ENCODE measurements at places on chromosomes 16 and 17. TPM values are rescaled to one million over a fixed set of nuclear protein-coding genes. Genes with fewer than 3 reads are reported as not detected.

The CPPED1 gene
- polyA plus RNA-seq: 29.7 TPM

GRCh38 chr17:34375426-34375997 lies 12.5 kb upstream of the CCL1 start:
- DNase-seq: no peak

The SRL gene
- polyA plus RNA-seq: 2.6 TPM

DNA sequence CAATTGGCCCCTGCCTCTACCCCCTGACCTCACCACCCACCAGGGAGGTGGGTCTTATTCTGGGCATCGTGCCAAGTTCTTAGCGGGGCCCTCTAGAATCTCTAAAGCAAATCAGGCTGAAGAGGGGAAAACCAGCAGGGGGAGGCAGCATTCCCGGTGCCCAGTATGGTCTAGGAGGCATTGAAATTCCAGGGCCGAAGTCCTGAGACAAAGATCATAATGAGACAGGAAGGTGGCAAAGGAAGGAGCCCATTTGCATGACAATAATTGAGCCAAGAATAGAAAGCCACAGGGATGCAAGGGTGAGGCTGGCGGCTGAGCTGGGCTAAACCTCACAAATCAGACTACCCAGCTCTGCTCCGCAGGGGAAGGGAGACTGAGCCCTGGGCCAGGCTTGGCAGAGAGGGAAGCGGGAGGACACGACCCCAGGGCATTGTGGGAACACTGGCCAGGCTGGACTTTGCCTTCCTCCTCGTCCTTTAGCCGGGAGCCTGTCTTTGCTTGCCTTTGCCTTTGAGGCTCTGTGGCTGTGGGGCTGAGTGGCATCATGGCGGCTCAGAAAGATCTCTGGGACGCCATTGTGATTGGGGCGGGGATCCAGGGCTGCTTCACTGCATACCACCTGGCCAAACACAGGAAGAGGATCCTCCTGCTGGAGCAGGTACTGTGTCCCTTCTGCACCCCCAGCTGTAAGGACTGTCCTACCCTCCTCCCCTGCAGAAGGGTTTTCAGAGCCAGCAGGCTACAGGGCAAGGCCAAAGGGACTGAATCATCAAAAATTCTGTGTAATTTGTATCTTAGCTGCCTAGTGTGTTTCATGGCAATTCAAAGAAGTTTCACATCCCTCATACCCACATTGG lies at the start of gene PIPOX:
TSS of gene PIPOX (plus strand) at position 463 of the 860 bp plus-strand sequence. CDS start at position 548, 85 bp downstream.
- peak; percentile 68 for DNase-seq

DNA sequence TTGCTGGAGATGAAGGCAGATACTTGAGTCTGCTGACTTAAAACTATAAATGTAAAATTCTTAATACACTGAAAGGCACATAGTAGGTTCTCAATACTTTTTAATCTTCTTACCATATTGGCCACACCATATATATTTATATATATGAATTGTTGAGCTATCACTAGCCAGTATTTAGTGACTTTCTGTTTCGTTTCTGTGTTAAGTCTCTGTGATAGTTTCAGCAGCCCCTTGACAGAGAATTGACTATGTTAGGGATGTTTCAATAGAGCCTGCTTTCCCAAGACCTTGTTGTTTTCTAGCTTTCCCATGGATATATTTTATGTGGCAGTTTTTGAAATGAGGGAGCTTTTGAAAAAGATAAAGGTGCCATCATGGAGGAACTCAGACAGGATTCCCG lies 206.5 kb upstream of the GOT2 start:
- DNase-seq: no peak

The PYY gene
- not detected for polyA plus RNA-seq

DNA sequence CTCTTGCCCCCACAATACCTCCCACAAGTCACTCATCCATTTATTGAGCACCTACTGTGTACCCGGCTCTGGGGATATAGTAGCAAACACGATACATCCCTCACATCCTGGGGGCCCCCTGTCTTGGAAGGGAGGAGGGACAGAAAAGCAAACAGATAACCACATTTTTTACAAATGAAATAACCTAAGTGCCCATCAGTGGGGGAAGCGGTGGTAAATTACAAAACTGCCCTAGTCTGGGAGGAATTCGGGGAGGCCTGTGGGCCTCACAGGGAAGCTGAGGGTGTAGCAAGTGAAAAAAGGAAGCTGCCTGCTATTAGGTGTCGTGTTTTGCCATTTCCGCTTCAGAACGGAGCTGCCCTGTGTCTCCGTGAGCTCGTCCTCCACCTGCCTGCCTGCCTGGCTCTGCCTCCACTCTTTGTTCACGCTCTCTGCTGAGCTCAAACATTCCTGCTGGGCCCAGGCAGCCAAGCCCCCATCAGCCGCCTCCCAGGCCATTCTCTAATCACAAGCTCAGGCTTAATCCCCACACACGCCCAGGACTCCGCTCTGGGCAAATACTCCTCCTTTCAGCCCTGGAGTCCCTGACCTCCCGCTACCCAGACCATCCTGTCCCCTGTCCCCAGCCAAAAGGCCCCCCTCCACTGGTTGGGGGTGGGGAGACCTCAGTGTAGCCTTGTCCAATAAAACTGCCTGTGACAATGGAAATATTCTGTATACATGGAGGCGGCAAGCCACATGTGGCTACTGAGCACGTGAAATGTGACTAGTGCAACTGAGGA lies 10.2 kb upstream of the SEC14L5 start:
- no peak for DNase-seq

DNA sequence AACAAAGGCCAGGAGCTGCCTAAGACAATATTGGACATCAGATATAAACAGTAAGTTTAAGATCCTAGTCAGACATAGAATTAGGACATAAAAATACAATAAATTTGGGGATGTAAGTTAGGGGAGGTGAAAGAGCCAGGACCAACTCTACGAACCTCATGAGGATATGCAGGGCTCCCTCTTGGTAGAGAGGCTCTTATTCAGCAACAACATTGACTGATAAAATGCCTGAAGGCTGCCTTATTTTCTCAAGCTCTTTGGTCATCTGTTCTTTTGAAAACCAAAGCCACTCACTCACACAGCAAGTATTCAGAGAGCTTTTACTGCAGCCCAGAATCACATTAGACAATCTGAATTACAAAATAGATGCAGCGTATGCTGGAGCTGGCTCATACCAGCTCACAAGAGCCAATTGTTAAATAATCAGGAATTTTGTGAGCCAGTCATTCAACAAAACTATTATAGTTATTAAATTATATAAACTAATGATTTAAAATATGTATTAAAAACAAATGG lies 108.6 kb upstream of the CLEC3A start:
- DNase-seq: no peak

The FBXL16 gene
- 12.0 TPM for polyA plus RNA-seq

DNA sequence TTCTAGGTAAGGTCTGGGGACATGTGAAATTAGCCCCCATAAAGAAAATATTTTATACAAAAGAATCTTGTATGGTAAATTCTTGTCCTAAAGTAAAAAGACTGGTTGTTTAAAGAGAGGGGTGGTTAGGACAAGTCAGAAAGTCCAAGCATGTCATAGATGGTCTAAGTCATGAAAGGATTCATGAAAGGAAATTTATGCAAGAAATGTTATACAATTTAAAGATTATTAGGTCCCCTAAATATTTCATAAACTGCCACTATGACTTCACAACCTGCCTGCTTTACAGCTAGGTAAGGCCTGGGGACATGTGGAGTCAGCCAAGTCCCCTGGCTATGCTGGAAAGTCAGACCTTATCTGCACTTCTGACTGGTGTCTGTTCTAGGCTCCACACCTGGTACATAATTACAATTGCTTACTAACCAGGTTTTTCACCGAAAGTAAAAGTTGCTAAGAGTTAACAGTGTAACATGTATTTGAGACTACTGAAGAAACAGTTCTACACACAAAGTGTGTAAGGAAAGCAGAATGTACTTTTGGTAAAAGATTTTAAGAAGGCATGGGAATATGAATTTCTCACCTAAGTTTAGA lies 17.0 kb downstream of the N4BP1 start:
- no peak for DNase-seq

GRCh38 chr17:73986641-73987177 lies 216.8 kb upstream of the RPL38 start:
- DNase-seq: no peak

- DNase-seq: no peak
Observed at GRCh38 chr17:37674511-37674910, 31.3 kb upstream of the DDX52 start.

The PIGL gene
- 13.6 TPM for polyA plus RNA-seq

DNA sequence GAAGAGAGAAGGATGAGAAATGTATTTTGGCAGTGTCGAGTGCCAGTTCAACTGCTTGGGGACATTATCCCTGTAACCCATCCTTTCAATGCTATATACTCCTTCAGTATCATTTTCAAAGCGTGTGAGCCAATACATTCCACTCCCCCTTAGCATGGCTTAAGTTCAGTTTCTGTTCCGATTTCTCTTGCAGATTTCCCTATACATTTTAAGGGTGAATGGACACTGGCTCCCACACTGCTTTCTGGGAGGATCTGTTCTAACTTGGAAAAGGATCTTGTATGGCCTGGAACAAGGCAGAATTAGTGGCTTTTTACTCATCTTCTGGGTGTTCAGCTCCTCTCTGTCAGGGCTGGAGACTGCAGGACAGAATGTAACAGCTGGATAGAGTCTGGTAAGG lies 333.8 kb downstream of the HAPSTR1 start:
- DNase-seq: peak; percentile 17

DNA sequence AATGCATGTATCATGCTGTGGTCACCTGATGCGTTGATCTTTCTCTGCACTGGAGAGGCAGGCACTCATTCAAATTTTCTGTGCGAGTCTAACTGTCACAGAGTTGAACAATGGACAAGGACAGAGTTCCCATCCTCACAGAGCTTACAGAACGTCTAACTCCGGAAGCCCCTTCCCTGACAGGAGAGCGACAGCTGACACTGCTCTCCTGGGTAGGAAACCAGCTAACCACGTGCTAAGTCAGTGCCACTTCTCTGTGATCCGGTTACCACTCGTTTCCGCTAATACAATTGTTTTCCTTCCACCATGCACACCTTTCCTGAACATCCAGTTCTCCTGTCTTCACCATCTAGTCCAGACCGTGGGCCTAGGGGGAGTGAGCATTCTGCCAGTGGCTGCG lies 11.3 kb downstream of the KLHDC4 start:
- no peak for DNase-seq

The NUBP1 gene
- polyA plus RNA-seq: 47.7 TPM

- no peak for DNase-seq
Observed at GRCh38 chr17:63331301-63332061, 114.6 kb downstream of the CYB561 start.

DNA sequence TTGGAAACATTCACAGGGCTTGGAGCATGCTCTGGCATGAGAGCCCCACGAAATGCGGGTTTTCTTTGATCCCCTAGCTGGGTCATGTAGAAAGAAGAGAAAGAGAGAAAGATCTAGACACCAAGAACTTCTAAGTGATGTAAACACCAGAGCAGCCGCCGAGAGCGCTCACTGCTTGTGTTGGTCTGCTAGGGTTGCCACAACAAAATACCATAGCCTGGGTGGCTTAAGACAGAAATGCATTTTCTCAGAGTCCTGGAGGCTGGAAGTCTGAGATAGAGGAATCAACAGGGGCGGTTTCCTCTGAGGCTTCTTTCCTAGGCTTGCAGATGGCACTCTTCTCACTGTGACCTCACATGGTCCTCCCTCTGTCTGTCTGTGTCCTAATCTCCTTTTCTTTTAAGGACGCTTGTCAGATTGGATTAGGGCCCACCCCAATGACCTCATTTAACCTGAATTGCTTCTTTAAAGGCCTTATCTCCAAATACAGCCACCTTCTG lies 139.5 kb downstream of the CYLD start:
- DNase-seq: no peak

The TOX3 gene
- polyA plus RNA-seq: 8.7 TPM

The NPIPB13 gene
- 1.2 TPM for polyA plus RNA-seq

The KRTAP4-3 gene
- polyA plus RNA-seq: not detected

The PGAP6 gene
- polyA plus RNA-seq: 144 TPM

DNA sequence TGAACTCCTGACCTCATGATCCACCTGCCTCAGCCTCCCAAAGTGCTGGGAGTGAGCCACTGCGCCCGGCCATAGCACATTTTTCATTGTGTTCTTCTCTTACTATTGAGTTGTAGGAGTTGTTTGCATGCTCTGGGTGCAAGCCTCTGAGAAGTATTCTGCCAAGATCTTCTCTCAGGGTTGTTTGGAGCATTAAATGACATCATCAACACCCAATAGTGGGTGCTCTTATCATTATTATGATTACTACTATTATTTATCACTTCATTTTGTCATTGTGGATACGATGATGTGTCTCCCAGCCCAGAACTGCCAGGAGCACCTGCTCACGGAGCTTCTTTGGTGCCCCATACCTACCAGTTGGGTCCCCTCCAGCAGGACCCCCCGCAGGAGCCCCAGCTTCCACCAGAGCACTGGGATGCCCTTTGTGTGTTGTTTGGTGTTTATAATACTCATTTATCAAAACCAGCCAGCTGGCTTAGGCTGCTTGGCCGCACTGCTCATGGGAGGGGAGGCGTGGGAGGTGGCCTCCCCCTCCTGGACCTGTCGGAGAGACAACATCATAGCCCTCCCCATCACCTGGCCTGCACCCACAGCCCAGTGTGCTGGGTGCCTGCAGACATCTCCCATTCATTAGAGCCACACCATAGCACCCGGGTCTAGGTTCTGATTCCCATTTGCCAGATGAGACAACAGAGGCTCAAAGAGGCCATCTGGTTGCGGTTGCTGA lies 12.9 kb upstream of the MAP2K3 start:
- no peak for DNase-seq

DNA sequence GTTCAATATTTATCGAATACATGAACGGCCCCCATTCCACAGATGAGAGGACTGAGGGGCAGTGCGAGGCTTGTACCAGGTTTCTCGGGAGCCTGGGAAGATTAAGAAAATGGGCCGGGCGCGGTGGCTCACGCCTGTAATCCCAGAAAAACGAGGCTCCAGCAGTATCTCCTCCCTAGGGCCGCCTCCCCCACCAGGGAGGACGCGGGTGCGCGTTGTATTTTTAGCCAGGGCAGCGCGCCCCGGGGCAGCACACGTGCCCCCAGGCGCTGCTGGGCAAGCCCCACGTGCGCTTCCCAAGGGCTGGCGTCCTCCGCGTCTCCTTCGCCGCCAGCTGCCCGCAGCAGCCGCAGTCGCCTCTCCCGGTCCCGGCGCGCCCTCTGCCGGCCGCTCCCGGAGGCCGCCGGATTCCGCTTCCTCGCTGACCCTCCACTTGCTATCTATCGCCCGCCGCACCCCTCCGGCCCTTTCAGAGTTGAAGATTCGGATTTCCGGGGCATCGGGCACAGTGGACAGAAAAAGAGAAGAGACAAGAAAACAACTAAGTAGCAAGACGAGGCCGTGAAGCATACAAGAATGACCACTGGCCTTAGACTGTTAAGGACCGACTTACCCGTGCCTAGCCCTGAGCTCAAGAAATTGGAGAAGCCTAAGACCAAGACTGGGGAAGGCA lies 1.9 kb upstream of the YBX2 start:
- DNase-seq: peak; percentile 88

DNA sequence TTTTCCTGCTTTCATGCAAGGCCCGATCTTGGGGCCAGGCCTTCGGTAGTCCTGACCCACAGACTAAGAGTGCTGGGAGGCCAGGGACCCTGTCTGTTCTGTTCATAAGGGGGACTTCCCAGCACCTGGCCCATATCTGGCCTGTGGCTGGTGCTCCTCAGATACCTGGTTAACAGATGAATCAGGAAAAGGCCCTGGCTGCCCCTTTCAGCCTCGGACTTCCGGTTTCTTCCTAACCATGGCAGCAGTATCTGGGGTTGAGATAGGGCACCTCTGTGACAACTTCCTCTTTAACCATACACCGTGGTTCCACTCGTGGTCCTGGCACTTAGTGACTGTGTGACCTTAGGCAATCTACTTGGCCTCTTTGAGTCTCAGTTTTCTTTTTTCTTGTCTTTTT lies 18.4 kb downstream of the PLCG2 start:
- no peak for DNase-seq

The KRT12 gene
- not detected for polyA plus RNA-seq

The SLC16A13 gene
- polyA plus RNA-seq: 11.6 TPM

The KRT33A gene
- polyA plus RNA-seq: not detected

- peak; percentile 92 for DNase-seq
Observed at GRCh38 chr16:10964039-10964890, 19.9 kb downstream of the CLEC16A start.

All from kidney (tissue), 22 donors.